ENCODE measurements at places on chromosomes 12 and 14. TPM values are rescaled to one million over a fixed set of nuclear protein-coding genes. Genes with fewer than 3 reads are reported as not detected.

LHX5 gene
- total RNA-seq: not detected

DHRS4L2 gene
- total RNA-seq: 10.5 TPM

ADGRD1 gene
- not detected for total RNA-seq

NKX2-1 gene
- total RNA-seq: not detected

- DNase-seq: no peak
Observed at GRCh38 chr12:31655792-31656191, 3.7 kb upstream of the ETFBKMT start.

GRCh38 chr12:9331218-9331626 lies 123.0 kb upstream of the PZP start:
- peak; percentile 81 for DNase-seq

GRCh38 chr12:76420222-76420621 lies 72.0 kb upstream of the BBS10 start:
- no peak for DNase-seq

DNA sequence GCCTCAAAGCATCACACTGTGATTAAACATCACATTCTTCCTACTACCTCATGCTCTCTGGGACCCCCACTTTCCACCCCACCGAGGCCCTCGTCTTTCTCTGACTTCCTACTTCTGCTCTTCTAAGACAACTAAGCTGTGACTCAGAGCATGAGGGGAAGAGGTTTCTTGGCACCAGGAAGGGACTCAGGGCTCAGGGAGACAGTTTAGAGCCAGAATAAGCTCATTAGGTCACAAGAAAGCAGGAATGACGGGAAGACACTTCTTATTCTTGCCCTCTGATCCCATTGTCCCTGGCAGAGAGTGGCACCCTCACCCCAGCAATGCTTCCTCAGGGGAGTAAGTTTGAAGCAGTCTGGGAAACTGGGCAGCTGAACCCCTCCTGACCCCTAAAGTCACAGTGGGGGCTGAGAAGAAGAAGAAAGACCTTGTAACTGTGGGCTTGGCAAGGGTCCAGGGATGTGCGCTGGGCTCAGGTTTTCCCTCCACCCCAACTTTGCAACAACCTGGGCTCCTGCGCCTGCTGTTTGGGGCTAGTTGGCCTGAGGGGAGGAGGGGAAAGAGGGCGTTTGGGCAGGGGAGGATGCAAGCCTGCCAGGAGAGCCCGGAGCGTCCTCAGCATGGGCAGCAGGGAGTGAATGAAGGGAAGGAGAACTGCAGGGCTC lies 64.6 kb upstream of the ACTN1 start:
- DNase-seq: no peak

DNA sequence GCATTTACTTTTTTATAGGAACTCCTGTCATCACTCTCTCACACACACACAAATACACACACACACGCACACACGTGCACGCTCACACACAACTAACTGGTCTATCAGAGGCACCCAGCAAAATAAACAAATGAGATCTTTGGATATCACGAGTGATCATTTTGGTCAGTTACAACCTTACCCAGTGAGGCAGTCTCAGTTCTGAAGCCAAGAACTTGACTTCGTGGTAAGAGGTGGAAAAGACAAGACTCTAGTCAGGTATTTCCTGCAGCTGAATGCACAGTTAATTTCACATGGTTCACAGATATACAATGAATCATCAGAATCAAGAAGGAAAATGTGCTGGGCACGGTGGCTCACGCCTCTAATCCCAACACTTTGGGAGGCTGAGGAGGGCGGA lies 39.4 kb downstream of the ATF7 start:
- DNase-seq: no peak

DNA sequence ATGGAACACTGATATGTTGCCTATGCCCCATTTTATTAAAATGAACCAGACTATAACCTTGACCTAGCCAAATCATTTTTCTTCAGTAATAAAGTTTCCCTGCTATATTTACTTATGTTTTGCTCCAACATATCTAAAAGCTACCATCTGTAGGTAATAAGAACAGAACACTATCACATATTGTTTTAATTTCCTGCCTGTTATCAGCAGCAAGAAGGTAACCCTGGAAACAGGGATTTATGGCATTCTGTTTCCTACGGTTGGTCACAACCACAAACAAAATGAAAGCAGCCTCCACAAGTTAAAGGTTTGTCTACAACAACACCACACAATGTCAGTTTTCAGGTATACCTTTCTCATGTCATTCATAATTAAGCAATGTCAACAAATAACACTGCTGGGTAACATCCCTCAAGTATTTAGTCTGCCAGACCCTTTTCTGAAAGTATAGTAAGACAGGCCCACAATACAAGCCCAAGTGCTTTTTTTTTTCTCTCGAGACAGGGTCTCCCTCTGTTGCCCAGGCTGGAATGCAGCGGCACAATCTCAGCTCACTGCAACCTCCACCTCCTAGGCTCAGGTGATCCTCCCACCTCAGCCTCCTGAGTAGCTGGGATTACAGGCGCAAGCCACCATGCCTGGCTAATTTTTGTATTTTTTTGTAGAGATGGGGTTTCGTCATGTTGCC lies 25.5 kb downstream of the GCH1 start:
- no peak for DNase-seq

GRCh38 chr12:99453836-99454538 lies 193.6 kb upstream of the GARIN6 start:
- no peak for DNase-seq

DNA sequence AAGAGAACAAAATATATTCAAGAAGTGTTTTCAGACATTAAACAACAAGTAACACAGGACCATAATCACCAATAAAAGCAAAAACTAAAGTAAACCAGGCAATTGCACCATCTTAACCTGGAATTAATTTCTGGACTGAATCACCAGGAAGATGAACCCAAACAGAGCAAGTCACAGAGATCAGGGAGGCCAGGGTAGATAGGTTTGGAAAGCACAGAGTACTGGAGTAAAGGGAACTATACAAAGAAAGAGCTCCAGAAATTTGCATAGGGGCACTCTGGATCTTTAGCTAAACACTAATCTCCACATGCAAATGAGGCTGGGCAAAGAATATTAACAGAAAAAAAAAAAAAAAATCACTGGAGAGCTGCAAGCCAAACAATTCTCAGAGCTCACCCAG lies 84.7 kb downstream of the NUAK1 start:
- DNase-seq: no peak

GRCh38 chr14:53180272-53181221 lies 27.4 kb upstream of the DDHD1 start:
- no peak for DNase-seq

DNA sequence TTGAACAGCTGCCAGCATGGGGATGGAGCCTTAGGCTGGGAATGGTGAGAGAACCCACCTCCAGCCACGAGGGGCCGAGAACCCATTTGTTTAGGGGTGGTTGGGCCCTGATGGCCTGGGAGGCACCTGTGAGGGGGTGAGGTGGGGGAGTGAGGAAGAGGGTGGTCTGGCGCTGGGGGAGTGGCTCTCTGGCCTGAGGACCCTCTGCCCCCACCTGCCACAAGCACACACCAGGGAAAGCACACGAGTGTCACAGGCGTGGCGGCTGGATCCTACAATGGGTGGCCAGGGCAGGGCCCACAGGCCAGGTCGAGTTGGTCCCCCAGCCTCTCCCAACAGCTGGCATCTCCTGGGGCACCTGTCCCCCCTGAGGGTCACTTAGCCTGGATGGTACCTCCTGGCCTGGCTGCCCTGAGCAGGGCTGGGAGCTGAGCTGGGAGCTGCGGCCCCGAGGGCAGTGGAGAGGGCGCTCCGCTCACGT lies 340.5 kb downstream of the TMEM121 start:
- DNase-seq: no peak

GRCh38 chr14:68624541-68625220 lies 168.2 kb downstream of the ZFP36L1 start:
- DNase-seq: no peak

GRCh38 chr12:71242511-71242910 lies 84.7 kb upstream of the TSPAN8 start:
- no peak for DNase-seq

DNA sequence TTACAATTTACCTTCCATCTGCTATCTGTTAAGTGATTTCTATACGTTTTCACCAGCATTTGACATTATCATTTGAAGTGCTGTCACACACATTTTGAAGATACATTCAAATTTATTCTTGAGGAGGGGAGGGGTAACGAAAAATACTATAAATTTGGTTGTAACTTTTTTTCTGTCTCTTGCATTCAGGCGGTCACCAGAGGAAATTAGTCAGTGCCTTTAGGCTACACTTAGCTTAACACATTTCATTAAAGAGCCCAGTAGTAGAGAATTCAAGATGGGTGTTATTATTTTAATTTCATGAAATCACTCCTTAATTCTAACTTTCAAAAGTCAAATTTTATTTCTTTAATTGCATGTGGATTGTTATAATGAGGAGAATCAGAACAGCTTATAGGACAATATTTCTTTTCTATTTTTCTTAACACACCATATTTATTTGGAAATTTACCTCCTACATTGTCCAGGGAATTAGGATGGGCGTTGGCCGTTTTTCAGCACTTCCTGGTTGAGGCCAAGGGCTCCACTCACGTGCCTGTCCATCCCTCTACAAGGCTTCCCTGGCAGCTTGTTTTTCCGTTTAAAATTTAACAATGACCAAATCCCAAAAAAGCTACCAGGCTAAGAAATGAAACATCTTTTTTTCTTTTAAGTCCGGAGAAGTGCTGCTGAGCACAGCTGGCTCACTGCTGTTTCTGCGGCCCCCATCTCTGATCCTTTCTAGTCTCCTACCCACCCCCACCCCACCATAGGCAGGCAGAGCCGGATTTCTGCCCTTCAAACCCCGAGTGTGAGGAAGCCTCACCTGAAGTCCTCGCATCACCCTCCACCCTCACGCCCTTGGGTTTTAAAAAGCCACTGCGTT lies 1.1 kb upstream of the FAR2 start:
- peak; percentile 27 for DNase-seq
